ENCODE measurements at places on chromosomes 7 and 10.

DNA sequence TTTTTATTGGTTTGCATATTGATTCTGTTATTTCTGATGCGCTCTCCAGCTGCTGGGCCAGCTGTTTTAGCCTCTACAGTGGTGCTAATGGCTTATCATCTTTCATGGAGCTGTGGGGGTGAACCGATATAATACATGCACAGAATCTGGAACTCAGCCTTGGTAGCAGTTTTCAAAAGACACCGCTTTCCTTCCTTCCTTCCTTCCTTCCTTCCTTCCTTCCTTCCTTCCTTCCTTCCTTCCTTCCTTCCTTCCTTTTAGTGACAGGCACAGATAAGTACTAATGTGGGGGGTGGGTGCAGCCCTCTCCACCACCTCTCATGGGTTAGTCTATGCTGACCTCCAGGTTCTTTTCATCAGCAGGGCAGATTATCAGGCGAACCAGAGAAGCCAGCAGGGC is 31.9 kb upstream of the C10orf53 start:
- DNase-seq: no peak

GRCh38 chr10:92690915-92691590 is 1.3 kb downstream of the HHEX start:
- no peak for DNase-seq

DNA sequence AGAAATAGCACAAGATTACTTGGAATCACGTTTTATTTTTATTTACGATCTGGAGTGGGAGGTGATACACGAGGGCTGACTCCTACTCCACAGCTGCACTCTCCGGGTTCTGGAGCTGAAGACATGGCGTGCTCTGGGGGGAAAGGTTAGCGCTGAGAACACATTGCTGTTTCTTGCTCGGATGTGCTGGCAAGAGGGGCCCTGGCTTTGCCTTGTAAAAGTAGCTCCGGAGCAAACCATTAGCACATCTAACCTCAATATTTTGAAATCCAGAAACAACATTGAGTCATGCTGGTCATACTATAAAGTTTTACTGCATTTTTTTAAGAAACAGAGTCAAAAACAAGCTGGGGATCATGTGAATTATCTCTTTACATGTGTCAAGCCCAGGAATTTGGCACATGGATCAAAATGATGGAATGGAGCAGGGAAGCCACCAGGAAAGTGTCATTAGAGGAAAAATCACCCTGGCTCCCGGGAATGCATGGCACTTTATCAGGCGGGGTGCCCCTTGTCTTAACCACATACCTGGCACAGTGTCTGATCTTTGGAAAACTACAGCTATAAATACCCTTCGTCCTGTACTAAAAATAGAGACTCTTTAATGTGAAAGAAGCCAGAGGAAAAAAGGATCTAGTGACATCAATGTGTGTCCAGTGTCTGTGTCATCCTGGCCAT is 31.6 kb upstream of the LYZL1 start:
- DNase-seq: peak; percentile 28

- peak; percentile 71 for DNase-seq
Observed at GRCh38 chr7:112938863-112939573, 147.6 kb downstream of the GPR85 start.

DNA sequence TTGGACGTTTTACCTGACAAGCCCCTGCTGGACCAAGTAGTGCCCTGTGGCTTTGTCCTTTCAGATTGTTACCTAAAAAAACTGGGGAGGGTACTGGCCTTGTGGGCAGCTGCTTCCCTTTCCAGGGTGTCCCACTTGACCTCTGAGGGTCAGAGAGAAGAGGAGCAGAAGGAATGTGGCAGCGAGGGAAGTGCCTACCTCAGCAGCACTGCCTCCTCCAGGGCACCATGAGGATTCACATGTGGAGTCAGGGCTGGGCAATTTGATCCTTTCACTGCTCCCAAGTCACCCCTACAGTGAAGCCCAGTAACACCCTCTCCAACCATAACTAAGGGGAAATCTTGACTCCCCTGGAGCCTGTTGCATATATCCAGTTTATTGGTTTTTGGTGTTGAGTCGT is 64.6 kb downstream of the ITGB1 start:
- DNase-seq: no peak
